Thymus (tissue), 14 donors: ENCODE measurements at places on chromosomes 6 and 20. TPM values are rescaled to one million over a fixed set of nuclear protein-coding genes. Genes with fewer than 3 reads are reported as not detected.

Gene ZMYND8
- total RNA-seq, result 14.8 TPM

Gene CST2
- total RNA-seq, result 0.94 TPM

Gene UNC5CL
- total RNA-seq, result 2.7 TPM

Gene SULF2
- 9.3 TPM for total RNA-seq

Gene SEL1L2
- total RNA-seq, result not detected

Gene HLA-DPA1
- total RNA-seq, result 700 TPM

Gene NKAIN4
- 8.5 TPM for total RNA-seq

Gene ZNF292
- 33.1 TPM for total RNA-seq

Gene RBPJL
- total RNA-seq, result not detected

Gene TPMT
- total RNA-seq, result 12.8 TPM

Gene SLC22A3
- 0.28 TPM for total RNA-seq

Gene NHSL1
- total RNA-seq, result 0.85 TPM

Gene SPEF1
- 0.05 TPM for total RNA-seq

Gene SLC52A3
- total RNA-seq, result 0.05 TPM

- peak; percentile 53 for DNase-seq
These were observed 54.4 kb downstream of the GOPC start for GRCh38 chr6:117547688-117548621.

- DNase-seq, result no peak
These were observed 97.1 kb upstream of the FLRT3 start for GRCh38 chr20:14434384-14435136.

- DNase-seq, result no peak
These were observed 270.7 kb upstream of the RGS17 start for GRCh38 chr6:153401751-153402150.

DNA sequence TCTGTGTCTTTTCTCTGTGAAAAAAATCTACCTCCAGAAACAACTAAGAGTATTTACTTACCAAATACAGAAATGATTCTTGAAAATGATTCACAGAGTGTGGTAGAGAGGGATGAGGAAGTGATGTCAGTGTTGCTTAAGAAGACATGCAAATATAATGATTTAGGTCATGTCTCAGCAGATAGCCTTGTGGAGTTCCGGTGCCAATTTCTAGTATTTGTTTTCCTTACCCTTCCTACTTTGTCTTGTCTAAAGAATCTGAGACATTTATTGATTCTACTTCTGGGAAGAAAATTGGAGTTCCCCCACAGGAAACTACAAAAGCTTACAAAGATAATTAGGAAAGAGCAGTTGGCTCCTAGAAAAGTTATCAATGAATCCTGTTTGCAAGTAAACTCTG lies 68.8 kb downstream of the GJA1 start:
- no peak for DNase-seq

DNA sequence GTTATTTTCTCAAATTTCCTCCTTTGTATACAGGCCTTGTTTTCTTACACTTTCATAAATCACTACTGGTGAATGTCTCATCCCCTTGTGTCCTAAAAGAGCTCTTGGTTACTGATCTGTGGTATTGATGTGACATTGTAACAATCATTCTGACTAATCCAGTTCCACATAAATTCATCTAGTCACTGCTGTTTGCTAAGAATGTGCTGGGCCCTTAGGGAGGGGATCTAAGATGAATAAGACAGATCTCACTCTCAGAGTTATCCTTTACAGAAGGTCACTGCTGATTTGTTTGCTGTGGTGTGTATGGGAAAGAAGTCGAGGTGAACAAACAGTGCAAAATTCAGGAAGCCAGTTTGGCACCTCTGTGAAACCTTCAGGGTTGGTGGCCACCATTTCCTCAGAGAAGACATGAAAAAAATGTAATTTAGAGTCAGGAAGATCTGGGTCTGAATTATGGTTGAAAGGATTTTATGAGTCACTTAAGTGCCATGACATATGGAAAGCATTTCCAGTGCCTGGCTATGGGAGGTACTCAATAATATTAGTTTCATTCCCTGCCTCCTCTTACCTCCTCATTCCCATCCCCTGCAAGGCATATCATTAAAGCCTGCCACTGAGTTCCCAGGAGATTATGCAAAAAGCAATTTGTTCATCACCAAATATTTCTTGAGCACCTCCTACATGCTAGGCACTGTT lies 121.8 kb downstream of the COL9A1 start:
- no peak for DNase-seq

DNA sequence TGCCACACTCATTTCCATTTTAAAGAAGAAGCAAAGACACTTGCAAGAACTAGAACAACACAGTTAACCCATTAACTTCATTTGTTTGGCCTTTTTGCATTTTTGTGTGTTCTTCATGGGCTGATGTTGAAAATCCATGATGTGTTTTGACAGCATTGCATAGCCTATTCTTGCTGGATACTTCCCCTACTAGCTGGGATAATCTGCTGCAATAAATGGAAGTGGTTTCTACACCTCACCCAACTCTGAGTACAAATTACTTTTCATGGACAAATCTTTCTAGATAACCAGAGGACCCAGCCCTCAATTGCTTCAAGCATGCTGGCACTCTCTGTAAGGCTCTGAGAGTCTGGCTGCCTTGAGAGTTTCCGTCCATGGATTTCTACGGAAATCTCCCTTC lies 26.5 kb downstream of the CST9L start:
- no peak for DNase-seq

GRCh38 chr20:14198416-14198815 lies 139.0 kb downstream of the FLRT3 start:
- no peak for DNase-seq

- DNase-seq, result no peak
These were observed 139.2 kb upstream of the SASH1 start for GRCh38 chr6:148203281-148203925.

- DNase-seq, result no peak
These were observed 41.3 kb downstream of the HLA-DPB1 start for GRCh38 chr6:33116841-33117711.

- DNase-seq, result no peak
These were observed 71.8 kb upstream of the FBXO30 start for GRCh38 chr6:145886228-145886956.

DNA sequence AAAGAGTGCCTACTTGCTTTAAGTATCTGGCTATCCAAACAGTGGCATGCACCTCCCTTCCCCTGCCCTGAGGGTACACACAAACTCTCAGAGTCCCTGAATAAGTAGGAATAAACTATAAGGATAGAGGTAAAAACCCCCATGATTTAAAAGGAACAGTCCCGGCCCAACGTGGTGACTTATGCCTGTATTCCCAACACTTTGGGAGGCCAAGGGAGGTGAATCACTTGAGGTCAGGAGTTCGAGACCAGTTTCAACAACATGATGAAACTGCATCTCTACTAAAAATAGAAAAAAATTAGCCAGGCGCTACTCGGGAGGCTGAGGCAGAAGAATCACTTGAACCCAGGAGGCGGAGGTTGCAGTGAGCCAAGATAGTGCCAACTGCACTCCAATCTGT lies 22.2 kb downstream of the SAMHD1 start:
- DNase-seq, result no peak

DNA sequence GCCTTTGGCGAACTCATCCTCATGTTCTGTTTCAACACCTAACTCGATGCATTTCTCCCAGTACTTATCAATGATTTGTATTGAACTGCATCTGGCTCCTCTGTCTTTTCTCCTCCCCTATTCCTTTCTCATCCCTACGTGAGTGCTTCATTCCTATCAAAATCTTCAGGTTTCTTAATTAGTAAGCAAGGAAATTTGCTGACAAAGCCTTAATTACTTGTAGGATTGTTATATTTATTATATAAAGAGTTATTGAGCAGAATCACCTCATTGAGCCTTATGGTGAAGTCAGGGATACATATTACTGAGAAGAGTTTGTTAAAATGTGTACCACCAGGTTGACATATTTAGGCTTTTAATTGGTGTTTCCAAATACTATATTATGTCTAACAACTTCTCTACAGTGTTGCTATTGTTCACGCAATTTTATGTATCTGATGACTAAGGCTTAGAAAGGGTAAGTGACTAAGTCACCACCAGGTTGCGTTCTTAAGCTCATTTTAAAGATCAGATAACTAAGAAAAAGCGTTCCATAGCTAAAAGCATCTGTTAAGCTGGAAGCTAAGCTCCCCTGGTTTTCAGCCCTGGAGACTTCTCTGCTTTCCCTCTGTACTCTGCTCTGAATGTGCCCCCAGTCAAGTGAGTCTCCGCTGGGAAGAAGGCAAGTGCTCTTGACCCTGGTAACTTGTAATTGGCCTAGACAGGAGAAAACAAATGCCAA lies 18.9 kb downstream of the SCGN start:
- DNase-seq, result no peak

DNA sequence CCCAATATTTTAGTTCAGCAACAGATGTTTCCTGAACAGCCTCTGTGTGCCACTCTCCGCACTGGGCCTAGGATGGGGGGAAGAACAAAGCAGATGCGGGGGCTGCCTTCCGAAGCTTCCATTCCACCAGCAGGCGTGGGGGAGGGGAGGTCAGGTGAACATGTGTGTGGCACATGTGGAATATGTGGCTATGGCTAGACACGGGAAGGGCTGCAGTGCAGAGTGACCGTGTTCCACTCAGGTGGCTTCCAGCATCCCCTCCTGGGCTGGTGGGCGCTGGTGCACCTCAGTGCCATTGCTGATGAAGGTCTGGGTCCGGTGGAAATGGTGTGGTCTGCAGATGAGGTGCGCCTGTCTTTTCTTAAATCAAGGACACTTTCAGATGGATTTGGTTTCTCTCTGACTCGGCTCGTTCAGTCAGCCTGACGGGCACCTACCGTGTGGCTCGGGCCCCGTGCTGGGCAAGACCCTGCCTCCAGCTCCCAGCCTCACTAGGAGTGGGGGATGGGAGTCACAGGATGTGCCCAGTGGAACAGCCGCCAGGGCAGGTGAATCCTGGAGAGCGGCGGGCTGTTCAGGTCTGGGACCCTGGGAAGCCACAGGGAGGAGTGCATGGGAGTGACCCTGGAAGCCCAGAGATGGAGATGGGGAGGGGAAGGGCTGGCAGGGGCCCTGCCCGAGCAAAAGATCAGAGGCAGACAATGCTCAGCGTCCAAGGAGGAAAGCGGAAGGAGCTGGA lies 111.0 kb downstream of the SYCP2 start:
- no peak for DNase-seq

- DNase-seq, result peak; percentile 74
These were observed 526 bp downstream of the SOD2 start for GRCh38 chr6:159692303-159693127.

- DNase-seq, result no peak
These were observed 180.9 kb downstream of the FUT9 start for GRCh38 chr6:96196633-96197032.

- no peak for DNase-seq
These were observed 169.5 kb upstream of the THEMIS start for GRCh38 chr6:128070406-128070805.

DNA sequence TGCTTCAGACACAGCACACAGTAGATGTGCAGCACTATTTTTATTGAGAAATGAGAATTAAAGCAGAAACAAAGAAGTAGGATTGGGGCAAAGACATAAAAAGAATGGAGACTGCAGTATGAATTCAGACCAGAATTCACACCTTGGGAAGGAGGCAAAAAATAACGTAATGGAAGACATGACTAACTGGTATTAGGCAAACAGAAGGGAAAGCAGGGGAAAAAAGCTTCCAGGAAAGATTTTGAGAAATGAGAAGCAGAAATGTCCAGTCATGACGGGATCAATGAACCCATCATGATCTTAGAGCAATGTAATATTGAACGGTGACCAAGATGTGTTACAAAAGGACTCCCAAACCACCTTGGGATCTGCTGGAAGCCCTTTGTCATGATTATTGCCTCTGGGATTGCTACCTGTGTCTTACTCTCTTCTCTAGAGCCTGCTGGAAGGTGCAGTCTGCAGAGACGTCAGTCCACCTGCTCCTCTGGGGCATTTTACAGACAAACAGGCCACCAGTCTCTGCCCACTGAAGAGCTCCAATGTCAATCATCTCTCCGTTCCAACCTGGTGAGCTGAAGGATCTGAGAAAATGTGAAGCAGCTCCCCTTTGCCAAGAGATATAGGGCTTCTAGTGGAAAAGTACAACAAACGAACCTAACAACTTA lies 8.7 kb downstream of the NUDT3 start:
- DNase-seq, result no peak

- DNase-seq, result no peak
These were observed 32.7 kb downstream of the OPRM1 start for GRCh38 chr6:154071711-154072110.

- DNase-seq, result no peak
These were observed 76.8 kb downstream of the THEMIS start for GRCh38 chr6:127824061-127824460.

DNA sequence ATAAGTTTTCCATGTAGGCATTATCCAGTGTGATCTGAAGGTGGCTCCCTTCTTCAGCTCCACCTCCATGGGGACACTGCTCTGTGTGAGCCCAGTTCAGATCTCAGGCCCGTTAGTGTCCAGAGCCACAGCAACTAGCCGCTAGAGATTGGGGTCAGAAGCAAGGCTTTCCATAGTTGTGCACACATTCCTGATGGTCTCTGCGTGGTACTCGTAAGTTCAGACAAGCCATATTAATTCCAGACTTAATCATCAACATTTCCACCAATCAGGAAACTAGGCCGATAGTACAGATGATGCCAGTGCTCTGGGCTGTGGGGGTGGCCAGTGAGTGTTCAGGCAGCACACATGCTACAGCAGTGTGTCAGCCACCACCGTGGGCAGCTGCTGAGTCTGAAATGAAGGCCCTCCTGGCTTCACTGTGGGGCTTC lies 17.5 kb upstream of the SYNCRIP start:
- no peak for DNase-seq
